ENCODE measurements at places on chromosomes 1 and 21.

DNA sequence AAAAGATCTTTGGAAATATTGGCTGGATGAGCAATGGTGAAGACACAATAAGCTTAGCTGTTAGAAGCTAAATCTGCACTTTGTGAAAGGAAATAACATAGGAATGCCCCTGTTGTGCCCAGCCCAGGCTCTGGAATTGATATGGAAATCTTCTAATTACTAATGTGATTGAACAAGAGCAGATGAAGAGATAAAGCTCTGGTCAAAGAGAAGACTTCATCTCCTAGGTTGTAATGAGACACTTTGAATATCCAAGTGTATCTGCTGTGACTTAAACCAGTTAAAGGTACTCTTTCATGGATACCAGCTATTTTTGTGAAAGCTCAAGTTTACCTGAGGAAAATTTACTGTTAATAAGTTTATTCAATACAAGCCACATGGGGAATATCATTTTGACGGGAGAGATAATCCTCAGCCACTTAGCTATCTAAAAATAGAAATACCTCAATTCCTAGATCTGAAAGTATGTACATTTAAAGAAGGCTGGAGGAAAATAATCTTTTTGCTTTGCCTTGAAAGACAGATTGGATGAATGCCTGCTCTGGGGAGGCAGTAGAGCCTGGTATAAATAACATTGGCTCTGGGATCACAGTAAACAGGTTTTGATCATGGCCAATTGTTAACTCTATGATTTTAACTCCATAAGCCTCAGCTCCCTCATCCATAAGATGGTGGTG lies 494.0 kb upstream of the B3GALT2 start:
- DNase-seq, result no peak

- DNase-seq, result no peak
Measured at GRCh38 chr1:207280706-207281105, 40.8 kb upstream of the CD55 start.

- DNase-seq, result no peak
Measured at GRCh38 chr21:15051644-15052458, 12.9 kb downstream of the NRIP1 start.

DNA sequence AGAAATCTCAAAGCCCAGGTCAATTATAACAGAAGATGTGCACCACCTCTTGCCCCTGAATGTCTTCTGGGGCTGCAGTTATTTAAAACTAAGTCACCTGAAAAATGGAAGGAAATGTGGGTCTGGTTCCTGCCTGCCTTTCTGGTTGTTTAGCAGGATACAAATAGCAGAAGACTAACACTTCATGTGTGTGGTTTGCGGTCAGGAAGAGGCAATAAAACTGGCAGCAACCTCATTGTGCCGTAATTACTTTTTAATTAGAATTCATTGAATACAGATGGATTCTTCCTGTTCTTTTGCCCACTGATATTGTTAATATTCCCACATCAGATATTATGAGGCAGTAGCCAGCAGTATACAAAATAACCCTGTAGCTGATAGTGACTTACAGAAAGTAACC lies 345.7 kb downstream of the ZNF326 start:
- no peak for DNase-seq

- no peak for DNase-seq
Measured at GRCh38 chr1:109770331-109771095, 6.8 kb upstream of the EPS8L3 start.

DNA sequence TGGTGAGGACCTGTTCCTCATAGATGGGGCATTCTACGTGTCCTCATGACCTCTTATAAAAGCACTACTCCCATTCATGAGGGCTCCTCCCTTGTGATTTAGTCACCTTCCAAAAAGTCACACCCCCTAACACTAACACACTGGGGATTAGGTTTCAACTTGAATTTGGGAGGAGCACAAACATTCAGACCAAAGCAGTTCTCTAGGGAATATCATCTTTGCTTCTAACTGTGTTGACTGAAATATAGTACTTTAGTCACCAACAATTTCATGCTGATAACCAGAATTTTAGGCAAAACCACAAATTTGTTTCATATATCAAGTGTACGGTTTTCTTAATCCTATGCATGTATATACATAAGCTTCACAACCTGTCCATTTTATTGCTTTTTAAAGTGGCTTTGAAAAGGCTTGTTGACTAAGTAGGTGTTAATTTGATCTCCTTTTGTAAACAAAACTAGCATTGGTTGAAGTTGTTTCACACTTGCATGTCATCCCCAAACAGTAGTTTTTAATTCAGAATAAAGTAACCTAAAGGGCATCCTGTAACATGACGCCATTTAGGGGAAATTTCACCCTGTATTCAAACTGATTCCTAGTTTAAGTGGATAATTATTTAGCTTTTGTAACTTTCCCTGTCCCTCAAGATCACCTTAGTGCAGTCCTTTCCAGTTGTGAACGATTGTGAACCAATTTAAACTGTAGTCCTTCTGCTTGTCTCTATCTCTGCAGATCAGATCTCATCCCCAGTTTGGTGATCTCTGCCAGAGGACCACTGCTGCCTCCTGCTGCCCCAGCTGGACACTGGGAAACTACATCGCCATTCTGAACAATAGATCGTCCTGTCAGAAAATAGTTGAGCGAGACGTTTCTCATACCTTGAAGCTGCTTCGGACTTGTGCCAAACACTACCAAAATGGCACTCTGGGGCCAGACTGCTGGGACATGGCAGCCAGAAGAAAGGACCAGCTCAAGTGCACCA lies 141.1 kb downstream of the TLR5 start:
- DNase-seq, result peak; percentile 41

- peak; percentile 49 for DNase-seq
Measured at GRCh38 chr1:46181343-46182260, 5.3 kb upstream of the P3R3URF start.

DNA sequence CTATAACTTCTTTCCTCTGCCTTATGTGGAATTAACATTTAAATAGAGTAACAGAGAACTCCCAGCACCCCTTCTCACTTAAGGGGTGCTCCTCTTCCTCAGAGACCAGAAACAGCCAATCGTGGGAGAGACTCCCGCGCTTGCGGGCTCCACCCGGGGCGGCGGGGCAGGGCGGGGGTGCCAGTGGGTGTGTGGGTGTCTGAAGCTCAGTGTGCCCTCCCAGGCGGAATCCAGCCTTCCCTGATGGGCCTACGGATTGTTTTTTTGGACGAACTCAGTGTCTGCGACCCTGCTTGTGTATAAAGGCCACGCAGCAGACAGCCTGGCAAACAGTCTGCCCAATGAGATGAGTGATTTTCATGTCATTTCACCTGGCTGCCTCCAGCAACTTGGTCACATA lies 6.2 kb downstream of the RCC2 start:
- no peak for DNase-seq

- DNase-seq, result no peak
Measured at GRCh38 chr1:151585622-151586021, 26.2 kb upstream of the SNX27 start.

DNA sequence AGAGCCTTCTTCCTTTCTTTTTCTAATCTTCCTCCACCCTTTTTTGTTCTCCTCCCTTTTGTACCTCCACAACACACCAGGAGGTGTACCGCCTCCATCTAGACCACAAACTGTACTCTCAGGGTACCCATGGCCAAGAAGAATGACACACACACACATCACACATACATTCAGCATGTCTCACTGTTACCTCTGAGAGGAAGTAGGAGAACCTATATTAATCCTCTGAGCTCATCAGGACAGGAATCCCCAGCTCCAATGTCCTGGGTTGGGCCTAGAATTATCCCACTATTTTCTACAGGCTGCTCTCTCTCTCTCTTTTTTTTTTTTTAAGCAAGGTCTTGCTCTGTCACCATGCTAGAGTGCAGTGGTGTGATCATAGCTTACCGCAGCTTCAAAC lies 36.7 kb downstream of the ATP2B4 start:
- DNase-seq, result peak; percentile 99

DNA sequence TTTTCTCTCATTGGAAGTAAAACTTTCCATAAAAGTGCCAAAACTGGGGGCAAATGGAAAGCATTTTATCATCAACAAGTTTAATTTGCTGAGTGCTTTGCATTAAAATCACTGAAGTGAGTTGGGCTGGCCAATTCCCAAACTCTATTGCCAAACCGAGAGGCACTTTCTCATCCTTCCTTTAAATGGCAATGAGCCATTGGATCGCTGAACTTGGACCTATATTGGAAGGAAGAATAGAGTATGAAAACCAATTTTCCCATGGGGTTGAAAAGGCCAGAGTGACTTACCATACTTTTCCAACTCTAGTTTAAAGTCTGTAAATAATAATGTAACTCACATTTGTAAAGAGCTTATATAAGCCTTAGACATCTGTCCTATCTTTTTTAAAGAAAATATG lies 189.1 kb upstream of the C1orf87 start:
- DNase-seq, result no peak

DNA sequence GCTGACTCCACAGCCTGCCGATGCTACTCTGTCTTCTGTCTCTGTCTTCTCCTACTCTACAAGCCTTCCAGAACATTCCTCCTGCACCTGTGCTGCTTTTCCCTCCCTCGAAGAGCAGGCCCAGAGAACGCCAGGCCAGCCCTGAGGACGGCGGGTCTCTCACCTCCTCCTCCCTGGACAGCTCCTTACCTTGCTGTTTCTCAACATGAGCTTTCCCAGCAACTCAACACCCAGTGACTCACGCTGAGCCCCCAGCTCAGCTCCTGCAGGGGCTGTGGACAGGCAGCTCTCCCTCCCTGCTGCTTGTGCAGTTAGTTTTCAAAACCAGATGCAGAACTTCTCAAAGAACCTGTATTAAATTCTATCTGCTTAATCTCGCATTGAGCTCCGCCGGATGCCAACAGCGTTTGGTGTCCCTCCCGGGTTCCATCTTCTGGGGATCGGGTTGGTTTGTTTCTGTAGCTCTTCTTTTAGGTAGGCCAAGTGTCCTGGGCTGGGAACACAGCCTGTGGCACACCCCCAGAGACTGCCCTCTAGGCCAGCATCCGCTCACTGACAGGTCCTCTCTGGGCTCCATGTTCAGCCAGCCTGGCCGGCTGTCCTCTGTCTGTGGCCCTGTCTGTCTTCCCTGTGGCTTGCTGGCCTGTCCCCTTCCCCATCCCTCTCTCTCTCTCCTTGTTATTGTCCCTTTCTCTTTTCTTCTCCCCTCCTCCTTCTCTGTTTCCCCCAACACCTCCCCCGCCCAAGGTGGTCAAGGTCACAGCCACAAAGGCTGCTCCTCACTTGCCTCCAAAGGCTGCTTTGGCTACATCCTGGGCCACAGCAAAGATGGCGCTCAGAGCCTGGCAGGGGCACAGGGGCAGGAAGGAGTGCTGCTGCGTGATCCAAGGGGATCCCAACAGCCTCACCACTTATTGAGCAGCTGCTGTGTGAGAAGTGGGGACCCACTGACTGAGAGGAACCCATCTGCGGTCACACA lies 391.0 kb downstream of the MATN1 start:
- no peak for DNase-seq

GRCh38 chr1:204495078-204495753 lies 611 bp upstream of the PIK3C2B start:
- no peak for DNase-seq

- DNase-seq, result no peak
Measured at GRCh38 chr1:43522431-43522775, 8.3 kb upstream of the PTPRF start.

- DNase-seq, result peak; percentile 65
Measured at GRCh38 chr1:53766831-53767405, 28.0 kb upstream of the GLIS1 start.

GRCh38 chr1:60448850-60449249 lies 375.3 kb upstream of the C1orf87 start:
- DNase-seq, result no peak

GRCh38 chr1:90488451-90488850 lies 228.7 kb downstream of the BARHL2 start:
- peak; percentile 92 for DNase-seq

DNA sequence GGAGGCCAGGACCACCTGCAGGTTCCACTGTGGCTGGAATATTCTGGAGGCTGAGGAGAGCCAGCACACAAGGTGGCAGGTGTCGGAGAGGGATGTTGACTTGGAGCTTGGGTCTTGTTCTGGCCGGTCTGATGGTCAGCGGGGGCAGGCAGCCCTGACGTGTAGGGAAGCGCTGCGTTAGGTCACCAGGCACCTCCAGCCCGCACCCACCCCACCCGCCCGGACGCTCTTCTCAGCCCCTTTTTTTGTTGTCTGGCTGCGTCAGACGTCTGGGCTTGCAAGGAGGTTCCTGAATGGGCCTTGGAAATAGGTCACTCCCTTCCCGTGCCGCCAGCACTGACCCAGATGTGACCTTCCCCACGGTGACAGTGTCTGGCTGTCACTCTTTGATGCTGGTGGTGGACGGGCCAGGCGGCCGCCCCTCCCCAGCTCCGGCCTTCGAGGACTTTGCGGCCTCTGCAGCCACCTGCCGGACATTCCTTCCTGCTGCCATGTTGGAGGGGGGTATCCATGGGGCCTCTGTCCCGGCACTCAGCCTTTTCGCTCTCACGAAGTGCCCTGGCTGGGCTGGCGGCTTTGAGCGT lies 30.1 kb downstream of the SPSB1 start:
- DNase-seq, result no peak

GRCh38 chr1:187883356-187883755 lies 1054.6 kb downstream of the PLA2G4A start:
- no peak for DNase-seq

- DNase-seq, result no peak
Measured at GRCh38 chr1:177281901-177282300, 111.1 kb downstream of the BRINP2 start.

GRCh38 chr1:42759114-42759513 lies 7.7 kb downstream of the P3H1 start:
- DNase-seq, result no peak

GRCh38 chr1:221040691-221041285 lies 161.5 kb downstream of the HLX start:
- DNase-seq, result no peak

DNA sequence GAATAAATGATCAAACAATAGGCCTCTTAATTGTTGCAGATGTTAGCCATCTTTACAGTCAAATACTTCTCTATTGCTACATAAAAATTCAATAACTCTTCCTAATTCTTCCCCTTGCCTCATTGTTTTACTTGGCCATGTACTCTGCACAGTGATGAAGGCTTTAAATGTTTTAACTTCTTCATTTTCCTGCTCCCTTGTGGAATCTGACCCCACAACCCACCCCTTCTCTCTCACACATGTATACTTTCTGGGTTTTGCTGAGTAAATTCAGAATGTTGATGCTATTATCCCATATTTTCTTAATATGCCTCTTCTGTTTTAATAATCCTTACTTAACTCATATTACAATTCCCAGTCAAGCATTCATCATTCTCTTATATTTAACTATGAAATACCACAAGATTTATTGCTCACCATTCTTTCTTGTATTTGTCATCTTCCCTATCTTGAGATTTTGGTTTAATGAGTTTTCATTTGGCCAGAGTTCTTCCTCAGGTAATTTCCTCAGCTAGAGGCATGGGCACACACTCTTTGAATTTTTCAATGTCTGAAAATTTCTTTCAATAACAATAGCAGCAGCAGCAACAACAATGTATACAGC lies 327.8 kb upstream of the USP24 start:
- peak; percentile 97 for DNase-seq

All from fibroblast of skin of back (primary cell).